ENCODE measurements at places on chromosomes 7 and 10.

DNA sequence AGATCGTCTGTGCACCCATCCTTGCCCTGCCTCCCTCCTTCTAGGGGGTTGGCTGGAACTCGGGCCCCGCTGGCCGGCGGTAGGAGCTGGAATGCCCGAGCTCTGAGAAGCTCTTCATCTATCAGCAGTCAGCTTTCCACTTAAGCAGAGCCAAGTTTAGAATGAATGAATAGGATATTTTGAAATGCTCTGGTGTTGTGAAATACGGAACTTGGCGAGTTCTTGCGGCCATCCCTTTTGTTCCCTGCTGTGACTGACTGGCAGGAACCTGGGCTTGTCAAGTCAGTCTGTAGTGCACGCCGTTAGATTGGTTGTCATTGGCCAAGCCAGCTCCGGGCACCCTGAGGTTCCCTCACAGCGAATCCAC lies 33.3 kb downstream of the FOXK1 start:
- DNase-seq = no peak

DNA sequence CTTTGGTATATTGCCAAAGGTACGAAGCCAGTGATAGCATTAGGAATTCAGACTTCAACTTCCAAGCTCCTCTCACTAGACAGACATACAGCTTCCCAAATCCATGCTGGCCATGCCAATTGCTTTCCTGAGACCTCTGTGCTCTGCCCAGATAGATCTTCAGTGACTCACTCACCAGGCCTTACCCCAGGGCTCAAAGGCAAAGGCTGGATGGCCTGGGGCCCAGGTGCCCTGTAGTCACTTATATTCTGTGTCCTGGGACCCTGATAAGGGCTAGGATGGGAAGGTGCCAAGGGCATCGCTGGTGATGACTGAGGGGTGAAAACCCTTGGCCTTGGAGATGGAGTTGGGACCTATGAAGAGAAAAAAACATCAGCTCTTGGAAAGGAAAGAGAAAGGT lies 27.7 kb downstream of the WNT8B start:
- no peak for DNase-seq

- DNase-seq = no peak
Measured at GRCh38 chr10:61760943-61761824, 98.5 kb downstream of the CABCOCO1 start.

DNA sequence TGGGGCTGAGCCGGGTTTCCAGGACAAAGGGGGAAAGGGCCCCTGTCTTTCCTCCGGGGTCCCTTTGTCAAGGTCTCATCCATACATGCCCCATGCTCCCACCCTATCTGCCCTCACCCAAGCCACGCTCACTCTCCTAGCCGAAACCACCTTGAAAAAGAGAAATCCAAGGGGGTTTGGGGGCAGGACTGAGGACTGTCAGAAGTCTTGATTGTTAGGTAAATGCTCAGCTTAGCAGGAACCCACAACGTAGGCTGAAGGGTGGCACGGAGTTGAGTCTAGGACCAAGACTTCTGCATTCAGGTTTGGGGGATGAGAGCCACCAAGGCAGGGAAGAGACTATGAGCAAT lies 719 bp upstream of the PGAM2 start:
- no peak for DNase-seq

- DNase-seq = no peak
Measured at GRCh38 chr7:25168145-25168544, 43.1 kb upstream of the CYCS start.

DNA sequence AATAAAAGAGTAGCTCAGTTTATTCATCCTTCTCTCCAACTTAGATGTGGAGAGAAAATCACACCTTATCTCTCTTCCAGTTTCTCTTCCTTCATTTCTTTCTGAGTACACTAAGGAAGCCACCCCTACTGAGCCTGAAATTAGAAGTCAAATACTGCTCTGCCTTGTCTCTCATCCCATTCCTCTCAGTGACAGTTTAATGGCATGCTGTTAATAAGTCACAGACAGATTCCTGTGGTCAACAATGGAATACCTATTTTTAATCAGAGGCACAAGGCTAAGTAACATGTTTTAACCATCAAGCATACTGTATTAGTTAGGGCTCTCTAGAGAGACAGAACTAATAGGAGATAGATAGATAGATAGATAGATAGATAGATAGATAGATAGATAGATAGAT lies 253.2 kb downstream of the HTR7 start:
- no peak for DNase-seq

- DNase-seq = no peak
Measured at GRCh38 chr7:100435401-100436304, 644 bp downstream of the PPP1R35 start.

- no peak for DNase-seq
Measured at GRCh38 chr7:155338632-155339320, 41.1 kb downstream of the INSIG1 start.

DNA sequence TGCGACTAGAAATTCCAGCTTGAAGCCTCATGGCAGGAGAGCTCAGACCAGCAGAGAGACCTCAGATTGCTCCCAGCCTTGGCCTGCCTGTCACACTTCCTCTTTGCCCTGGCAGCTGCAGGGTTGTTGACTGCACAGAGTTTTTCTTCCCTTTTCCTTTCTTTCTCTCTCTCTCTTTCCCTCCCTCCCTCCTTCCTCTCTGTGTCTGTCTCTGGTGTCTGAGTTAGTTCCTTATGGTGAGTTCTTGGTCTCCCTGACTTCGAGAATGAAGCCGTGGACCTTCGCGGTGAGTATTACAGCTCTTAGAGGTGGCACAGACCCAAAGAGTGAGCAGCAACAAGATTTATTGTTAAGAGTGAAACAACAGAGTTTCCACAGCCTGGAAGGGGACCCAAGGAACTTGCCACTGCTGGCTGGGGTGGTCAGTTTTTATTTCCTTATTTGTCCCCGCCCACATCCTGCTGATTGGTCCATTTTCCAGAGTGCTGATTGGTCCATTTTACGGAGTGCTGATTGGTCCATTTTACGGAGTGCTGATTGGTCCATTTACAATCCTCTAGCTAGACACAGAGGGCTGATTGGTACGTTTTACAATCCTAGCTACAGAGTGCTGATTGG lies 266.3 kb downstream of the RPS24 start:
- peak; percentile 76 for DNase-seq

DNA sequence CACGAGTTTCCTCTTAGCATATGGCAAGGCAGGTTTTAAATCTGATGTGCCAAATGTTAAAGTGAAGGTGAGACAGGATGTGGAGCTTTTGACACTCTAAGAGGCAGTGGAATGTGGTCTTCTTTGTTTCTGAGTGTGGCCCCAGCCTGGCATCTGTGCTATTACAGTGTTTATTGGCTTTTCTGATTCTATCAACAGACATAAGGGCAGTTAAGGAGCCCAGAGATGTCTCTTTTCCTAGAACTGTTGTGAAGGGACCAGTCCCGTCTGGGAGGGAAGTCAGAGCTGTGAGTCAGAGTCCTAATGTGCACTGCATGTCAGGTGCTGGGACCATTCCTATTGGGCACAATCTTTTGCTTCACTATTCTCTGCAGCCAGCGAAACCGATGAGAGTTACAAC lies 32.5 kb downstream of the TRUB1 start:
- DNase-seq = no peak

DNA sequence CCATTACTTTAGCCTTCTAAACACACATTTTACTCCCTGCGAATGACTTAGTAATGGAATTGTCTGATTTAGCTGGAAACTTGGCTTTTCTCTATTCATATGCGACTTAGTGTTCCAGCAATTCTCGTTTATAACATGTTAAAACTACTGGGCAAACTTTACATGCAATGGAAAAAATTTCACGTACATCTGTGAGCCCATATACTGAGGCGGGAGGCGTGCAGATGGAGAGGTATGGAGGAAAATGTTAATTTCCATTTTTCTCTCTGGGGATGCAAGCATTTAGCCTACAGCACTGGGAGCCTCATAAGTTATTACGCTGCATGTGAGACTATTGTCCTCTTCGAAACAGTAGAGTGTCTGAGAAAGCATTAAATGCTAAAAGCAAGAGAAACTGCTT lies 591.5 kb upstream of the ANKRD30A start:
- no peak for DNase-seq

DNA sequence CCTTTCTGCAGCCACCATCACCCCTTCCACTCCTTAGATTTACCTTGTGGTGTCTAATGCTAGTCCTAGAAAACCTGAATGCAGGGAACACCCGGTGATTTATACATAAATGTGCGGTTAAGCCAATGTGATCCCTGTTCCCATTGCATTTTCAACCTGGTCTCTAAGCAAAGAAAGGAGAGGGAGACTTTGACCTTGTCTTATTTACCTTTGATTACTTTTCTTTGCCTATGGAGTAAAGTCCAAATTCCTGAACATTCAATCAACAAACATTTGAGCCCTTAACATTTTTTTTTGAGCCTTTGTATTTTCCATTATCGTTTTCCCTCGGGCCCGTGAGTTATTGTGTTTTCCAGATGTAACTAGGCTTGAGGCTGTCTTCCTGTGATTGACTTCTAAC lies 233.9 kb downstream of the ZNF248 start:
- no peak for DNase-seq

DNA sequence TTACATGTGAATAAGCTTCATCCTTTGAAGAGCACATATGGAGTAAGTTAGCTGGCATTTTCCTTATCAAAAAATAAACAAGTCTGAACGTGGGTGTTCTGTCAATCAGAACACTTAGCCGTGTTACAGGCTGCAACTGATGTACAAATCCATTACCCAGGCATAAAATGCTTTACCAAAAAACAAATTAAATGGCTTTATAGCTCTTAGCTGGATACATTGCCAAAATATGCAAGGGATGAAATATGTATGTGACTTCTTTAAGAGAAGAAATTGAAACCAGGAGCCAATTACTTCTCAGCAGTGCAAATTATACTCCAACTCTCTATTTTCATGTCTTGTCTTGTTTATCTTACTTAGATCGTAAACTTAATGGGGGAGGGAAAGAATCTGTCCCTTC lies 214.8 kb downstream of the DGKB start:
- no peak for DNase-seq

- no peak for DNase-seq
Measured at GRCh38 chr10:68088740-68089139, 13.7 kb upstream of the HERC4 start.

- DNase-seq = no peak
Measured at GRCh38 chr10:22962817-22963216, 35.0 kb downstream of the ARMC3 start.

GRCh38 chr7:28151965-28152364 lies 28.6 kb downstream of the JAZF1 start:
- DNase-seq = no peak

DNA sequence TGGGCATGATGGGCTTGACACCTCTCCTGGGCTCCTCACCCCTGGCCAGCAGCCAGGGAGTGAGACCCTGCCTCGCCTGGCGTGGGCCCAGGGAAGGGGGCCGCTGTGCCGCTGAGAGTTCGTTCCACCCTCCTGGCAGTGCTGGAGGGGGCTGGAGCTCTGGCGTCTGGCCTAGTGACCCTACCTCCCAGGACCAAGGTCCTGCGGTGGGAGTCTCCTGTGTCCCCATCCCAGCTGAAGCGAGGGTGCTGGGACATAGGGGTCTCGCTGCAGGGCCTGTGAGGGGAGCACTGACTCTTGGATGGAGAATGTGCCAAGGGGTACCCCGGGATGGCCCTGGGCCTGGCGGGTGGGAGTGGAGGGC lies 1.2 kb downstream of the GTF2IRD1 start:
- no peak for DNase-seq

DNA sequence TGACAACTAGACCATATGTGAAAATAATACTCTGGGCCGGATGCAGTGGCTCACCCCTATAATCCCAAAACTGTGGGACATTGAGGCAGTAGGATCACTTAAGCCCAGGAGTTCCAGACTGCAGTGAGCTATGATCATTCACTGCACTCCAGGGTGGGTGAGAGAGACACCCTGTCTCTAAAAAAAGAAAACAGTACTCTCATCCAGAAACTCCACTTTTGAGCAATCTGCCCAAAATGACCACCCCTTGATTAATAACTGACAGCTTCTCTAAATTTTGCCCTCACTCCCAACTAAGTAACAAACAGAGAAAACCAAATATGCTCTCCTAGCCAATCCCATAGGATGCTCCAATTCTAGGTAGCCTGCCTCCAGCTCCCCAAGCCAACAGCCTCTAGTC lies 62.5 kb upstream of the AKR1E2 start:
- DNase-seq = no peak

GRCh38 chr10:30178356-30178964 lies 119.1 kb upstream of the JCAD start:
- DNase-seq = no peak

DNA sequence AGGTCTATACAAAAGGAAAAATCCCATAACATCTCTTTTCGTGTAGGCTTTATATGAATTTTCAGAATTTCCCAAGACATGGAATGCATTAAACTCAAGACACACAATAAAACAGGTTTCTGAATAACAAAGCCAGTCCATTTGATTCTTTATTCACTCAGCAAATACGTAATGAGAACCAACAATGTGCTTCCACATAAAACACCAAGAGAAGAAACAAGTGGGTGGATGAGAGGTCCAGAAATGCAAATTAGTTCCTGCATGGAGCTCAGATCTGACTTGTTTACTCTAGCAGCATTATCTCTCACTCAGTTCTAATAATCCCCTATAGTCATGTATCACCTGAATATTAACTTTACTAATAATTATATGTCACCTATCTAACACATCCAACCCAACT lies 249.5 kb downstream of the LRRTM3 start:
- DNase-seq = no peak

- DNase-seq = peak; percentile 51
Measured at GRCh38 chr10:34010891-34011290, 676.4 kb upstream of the NRP1 start.

GRCh38 chr10:124451276-124451675 lies 1.4 kb upstream of the NKX1-2 start:
- no peak for DNase-seq

GRCh38 chr7:158827411-158828132 lies 1.7 kb downstream of the ESYT2 start:
- peak; percentile 25 for DNase-seq

- no peak for DNase-seq
Measured at GRCh38 chr10:129970465-129971364, 6.6 kb upstream of the EBF3 start.

DNA sequence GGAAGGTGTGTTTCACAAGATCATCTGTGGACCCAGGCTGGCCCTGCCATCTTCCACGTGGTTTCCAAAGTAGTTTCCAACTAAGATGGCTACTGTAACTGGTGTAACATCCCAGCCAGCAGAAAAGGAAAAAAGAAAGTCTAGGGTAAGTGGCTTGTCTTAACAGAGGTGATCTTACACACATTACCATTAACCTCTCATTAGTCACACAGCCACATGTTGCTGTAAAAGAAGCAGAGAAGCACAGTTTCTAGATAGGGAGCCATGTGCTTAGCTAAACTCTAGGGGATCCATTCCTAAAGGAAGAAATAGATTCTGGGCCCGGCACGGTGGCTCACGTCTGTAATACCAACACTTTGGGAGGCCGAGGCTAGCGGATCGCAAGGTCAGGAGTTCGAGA lies 54.3 kb downstream of the ZNF438 start:
- DNase-seq = no peak

- DNase-seq = no peak
Measured at GRCh38 chr7:74324531-74325209, 35.5 kb downstream of the CLIP2 start.

DNA sequence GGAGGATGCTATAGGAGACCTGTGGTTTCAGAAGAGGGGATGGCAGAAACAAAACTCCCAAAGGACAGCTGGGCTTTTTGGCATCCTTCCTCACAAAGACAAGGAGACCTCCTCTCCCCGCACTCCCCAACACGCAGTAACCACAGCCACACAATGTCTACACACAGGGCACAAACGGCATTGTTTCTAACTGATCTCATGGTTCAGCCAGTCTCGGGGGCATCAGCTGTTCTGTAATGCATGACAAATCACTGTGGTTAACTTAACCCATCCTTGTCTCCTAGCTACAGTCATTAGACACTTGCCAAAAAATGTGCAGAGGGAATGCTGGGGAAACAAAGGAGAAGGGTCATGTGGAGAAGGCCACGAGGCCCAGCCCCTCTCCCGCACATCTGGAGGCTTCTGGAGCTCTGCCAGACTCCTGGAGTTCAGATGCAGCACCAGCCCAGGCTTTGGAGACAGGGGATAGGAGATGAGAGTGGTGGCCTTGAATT lies 7.6 kb upstream of the ADAMTS14 start:
- DNase-seq = no peak
